ENCODE measurements at places on chromosomes 5 and 9.

DNA sequence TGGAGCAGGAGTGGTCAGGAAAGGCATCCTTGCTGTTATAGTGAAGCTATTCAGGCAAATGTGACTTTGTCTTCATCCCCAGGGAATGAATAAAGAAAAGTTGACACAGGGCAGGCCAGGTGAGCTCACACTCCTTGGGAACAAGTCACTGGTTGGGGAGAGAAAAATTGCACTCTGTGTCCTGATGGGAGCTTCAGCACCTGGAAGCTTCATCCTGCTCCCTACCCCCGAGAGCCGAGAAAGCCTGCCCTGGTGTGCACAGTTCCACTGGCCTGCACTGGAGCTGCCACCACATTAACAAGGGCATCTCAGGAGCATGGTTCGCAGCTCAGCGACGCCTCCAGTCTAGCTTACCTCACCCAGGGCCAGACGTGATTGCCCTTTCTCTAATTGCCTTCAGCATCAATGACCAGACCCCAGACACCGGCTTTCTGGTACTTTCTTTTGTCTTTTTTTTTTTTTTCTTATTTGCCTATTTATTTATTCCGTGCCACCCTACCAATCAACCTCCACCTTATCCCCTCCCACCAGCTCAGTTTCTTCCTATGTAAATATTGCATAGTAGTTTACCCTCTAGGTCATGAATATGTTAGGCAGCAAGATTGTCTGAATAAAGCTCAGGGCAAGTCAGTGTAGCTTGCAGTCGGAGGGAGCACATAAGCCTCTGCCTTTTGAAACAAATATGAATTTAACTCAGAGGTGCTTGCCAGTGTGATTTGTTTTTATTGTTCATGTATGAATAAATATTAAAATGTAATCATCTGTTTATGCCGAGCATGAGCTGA is 87.4 kb downstream of the DOCK2 start:
- no peak for DNase-seq

- no peak for DNase-seq
Observed at GRCh38 chr5:75059912-75060545, 7.7 kb upstream of the GCNT4 start.

DNA sequence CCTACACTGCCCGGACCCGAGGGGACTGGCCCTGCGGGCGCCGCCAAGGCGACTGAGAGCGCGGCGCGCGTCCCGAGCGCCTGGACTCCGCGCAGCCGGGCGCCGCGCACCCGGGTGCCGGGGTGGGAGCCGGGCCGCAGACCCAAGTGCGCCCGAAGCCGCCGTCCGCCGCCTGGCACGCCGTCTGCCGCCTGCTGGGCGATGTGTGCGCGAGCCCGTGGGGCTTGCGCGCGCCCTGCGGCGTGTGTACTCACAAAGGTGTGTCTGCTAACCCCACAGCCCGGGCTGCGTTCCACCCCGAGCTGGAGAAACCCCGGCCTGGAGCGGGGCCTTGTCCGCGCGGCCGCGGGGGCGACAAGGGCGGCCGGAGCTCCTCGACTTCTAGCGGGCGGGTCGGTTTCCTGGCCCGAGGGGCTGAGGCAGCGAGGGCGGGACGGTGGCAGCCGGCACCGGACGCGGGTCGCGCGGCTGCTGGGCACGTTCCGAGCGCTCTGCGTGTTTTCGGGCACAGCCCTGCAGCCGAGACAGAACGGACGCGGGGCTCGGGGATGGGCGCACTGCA is 1.1 kb upstream of the ZSWIM6 start:
- peak; percentile 52 for DNase-seq

DNA sequence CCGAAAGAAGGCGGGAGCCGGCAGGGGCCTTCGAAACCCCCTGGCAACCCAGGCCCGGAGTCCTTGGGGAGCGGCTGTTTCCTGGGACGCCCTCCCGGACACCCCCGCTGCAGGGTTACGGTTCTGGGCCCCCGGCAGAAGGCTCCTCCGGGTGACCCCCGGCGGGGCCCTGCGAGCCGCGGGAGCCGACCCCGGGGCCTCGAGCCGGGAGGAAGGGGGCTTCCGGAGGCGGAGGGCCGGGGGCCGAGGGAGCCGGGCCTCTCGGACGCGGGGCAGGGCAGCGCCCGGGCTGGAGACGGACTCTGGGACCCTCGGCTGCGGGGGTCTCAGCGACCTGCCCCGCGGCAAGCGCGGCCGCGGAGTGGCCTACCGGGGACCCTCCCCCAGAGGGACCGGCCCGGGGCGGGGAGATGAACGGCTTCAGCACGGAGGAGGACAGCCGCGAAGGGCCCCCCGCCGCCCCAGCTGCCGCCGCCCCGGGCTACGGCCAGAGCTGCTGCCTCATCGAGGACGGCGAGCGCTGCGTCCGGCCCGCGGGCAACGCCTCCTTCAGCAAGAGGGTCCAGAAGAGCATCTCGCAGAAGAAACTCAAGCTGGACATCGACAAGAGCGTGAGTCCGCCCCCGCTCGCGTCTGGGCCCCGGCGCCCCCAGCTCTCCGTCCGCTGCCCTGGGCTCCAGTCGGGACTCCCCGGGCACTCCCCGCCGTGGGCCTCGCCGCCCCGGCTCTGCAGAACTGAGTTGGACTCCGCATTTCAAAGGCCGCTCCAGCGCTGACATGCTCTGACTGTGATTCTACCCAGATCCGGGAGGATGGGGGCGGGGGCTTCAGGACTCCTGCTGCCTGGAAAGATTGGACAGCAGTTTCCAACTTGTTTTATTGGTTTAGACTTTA is 645 bp downstream of the SAP30L start:
- peak; percentile 19 for DNase-seq

DNA sequence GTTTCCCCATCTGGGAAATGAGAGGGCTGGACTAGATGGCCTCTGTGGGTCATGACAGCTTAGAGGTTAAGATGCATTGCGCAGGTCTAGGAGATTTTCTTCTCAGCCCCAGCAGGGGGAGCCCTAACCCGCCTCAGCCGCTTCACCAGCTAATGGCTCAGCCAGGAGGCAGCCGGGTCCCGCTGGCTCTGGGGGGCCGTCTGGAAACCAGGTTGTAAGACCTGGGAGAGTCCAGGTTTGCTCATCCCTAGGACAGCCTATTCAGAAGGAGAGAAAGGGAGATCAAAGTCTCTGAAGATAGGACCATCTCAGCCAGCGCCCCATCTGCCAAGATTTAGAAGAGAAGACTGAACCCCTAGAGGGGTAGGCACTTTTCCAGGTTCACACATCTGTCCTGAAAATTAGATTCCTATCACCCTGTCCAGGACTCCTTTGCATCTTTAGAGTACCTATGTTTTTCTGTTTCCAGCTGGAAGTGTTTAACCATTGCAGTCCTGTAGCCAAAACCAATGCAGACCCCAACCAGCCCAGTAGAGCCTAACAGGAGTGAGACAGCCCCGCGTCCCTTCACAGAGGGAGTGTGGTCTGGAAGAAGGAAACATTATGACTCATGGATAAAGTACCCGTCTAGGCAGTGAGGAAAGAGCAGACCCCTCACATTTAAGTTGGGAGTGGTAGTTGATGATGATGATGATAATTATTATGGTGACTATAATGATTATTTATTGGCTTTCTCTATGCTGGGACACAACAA is 27.5 kb downstream of the SPARC start:
- peak; percentile 85 for DNase-seq

GRCh38 chr9:135074354-135075233 is 12.9 kb upstream of the OLFM1 start:
- no peak for DNase-seq

GRCh38 chr5:132254321-132254977 is 3.0 kb upstream of the PDLIM4 start:
- DNase-seq = no peak

- DNase-seq = no peak
Observed at GRCh38 chr9:32969270-32969669, 32.2 kb downstream of the APTX start.

Measured in activated CD4-positive, alpha-beta T cell treated with anti-CD3 and anti-CD28 coated beads, Interleukin-2, Interleukin-4, amounts not matched to agents 100 ng/mL and 50 ng/mL, durations not matched to agents 16 hours and 8 hours (primary cell).